ENCODE measurements at places on chromosomes 1 and 21. TPM values are rescaled to one million over a fixed set of nuclear protein-coding genes. Genes with fewer than 3 reads are reported as not detected.

DNA sequence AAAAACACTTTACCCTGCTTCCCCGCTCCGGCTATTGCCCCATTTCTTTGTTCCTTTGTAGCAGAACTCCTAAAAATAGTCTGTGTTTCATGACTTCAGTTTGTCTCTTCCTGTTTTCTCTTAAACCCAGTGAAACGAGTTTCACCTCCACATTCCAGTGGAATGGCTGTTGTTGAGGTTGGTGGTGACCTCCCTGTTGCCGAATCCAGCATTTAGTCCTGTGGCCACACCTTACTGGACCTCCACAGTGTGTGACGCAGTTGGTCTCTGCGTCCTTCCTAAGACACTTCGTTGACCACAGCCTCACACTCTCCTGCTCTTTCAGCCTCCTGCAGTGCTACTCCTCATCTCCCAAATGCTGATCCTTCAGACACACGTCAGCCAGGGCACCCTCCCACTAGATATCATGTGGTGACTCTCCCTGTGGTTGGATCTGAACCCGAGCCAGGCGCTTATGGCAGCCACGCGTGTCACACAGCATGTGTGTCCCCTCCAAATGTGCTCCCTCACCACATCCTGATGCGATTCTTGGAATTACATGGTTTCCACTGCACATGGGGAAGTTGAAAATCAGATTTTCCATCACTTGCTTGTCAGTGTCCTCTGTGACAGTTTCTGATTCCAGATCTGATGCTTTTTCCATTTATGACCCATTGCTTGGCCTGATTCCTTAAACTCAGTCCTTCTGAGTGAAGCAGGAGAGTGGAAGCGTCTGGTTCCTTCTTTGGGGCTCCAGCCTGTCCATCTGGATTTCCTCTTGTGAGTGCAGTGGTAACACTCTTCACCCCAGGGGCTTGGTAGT lies 99.1 kb upstream of the ARTN start:
- DNase-seq, result no peak

GRCh38 chr1:34684266-34684665 lies 70.6 kb upstream of the GJB5 start:
- DNase-seq, result no peak

CYP4A11 gene
- not detected for total RNA-seq

DNA sequence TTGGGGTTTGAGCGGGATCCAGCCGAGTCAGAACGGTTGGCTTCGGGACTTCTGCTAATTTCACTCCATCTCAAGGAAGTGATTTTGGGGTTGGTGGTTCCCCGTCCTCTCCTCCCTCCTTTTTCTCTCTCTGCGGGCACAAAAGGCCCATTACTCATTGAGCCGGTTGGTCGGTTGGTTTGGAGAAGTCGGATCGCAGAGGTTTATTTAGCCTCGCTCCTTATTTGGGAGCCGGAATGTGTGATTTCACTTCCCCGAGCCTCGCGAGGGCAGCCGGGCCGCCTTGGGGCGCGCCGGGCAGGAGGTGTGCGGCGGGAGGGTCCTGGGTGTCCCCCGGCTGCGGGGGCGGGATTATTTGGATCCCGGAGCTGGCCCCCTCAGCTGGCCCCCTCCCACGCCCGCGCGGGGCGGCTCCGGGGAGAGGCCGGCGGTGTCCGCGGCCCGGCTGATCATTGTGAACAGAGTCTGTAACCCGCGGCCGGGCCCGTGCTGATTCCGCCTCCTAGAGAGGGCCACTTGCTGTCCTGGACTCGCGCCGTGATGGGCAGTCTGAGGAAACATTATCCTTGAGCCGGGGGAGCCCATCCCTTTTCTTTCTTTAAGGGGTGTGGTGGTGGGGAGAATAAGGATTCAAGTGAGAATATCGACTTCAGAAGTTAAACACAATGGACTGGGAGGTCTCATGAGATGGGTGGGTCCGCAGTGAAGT lies 1.2 kb downstream of the MAPKAPK2 start:
- peak; percentile 23 for DNase-seq

- no peak for DNase-seq
Measured at GRCh38 chr1:8752411-8752810, 65.0 kb downstream of the RERE start.

DNA sequence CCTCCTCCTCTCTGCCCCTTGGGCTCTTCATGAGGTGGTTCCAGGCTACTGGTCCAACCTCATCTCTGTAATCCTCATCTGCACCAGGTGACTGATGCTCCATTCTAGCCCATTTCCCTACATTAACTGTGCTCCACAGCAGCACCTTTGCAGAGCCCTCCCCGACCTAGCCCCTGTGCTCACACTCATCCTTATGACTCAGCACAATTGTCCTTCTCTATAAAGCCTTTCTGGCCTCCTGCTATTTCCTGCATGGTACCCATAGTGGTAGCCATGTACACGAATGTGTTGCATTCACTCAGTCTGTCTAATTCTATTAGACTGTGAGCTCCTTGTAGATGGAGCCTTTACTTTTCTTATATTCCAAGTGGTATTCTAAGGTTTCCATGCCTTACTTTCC lies 339.0 kb downstream of the DISC1 start:
- no peak for DNase-seq

APP gene
- total RNA-seq, result 350 TPM

DNA sequence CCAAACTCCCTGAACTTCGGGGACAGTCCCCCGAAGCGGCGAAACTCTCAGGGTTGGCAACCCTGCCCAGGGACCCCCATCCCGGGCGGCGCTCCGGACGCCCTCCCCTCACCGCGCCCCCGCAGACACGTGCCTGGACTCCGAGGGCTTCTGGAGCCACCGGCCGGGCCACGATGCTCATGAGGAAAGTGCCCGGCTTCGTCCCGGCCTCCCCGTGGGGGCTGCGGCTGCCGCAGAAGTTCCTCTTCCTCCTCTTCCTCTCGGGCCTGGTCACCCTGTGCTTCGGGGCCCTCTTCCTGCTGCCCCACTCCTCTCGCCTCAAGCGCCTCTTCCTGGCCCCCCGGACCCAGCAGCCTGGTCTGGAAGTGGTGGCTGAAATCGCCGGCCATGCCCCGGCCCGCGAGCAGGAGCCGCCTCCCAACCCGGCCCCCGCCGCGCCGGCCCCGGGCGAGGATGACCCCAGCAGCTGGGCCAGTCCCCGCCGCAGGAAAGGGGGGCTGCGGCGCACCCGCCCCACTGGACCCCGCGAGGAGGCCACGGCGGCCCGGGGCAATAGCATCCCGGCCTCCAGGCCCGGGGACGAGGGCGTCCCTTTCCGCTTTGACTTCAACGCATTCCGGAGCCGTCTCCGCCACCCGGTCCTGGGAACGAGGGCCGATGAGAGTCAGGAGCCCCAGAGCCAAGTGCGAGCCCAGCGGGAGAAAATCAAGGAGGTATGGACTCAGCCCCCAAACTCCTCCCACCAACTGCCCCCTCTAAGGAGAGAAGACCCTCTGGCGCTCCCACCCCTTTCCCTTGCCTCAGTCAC lies 1.2 kb downstream of the MAN1C1 start:
- DNase-seq, result no peak

GRCh38 chr21:35081861-35082260 lies 32.8 kb upstream of the RUNX1 start:
- no peak for DNase-seq

DNA sequence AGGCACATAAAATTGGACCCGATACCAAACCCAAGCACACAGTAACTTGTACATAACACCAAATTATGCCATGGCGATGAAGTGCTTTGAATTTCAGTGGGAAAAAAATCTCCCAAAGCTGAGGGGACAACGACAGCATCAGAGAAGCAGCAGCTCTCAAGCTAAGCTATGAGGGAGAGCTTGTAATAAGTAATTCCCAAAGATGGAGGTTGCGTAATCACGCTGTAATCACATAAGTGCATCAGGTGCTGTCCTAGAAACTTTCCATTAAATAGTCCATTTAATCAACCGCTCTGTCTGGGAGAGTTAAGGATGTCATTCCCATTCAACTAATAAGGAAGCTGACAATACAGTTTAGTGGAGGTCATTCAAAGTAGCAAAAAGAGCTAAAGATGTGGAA lies 37.6 kb upstream of the KRTAP19-8 start:
- no peak for DNase-seq

- DNase-seq, result no peak
Measured at GRCh38 chr1:93633313-93633712, 48.3 kb downstream of the BCAR3 start.

TNNT2 gene
- total RNA-seq, result not detected

DNA sequence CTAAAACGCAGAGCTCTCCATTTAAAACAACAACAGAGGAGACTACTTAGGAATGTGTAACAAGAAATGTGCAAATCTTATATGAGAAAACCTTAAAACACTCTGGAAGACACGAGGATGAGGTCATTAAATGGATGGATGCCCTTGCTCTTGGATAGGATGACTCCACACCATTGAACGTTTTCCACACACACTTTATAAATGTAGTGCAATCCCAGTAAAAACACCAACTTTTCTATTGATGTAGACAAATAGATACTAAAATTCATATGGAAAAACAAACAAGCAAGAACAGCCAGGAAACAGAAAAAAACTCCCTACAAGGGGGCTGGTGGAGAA lies 18.4 kb upstream of the COL6A1 start:
- DNase-seq, result no peak

DNA sequence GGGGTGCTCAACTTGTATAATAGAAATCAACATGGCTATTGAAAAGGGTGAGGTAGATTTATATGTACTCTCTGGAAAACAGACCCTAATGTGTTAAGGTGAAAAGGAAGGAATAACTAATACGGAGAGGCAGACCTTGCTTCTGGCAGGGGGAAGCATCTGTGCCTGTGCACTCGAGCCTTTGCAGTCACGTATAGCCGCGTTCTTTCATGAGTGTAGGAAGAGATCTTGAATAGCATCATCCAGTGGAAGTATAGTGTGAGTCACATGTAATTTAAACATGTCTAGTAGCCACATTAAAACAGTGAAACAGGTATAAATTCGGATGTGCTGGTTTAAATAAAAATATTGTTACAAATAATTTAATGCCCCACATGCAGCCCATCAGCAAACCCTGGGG lies 3.0 kb downstream of the A3GALT2 start:
- no peak for DNase-seq

GRCh38 chr1:222204475-222204874 lies 343.4 kb downstream of the HHIPL2 start:
- DNase-seq, result no peak

- DNase-seq, result no peak
Measured at GRCh38 chr1:112169517-112169916, 180.0 kb upstream of the KCND3 start.

- DNase-seq, result no peak
Measured at GRCh38 chr1:203378556-203379245, 27.8 kb upstream of the FMOD start.

FBLIM1 gene
- total RNA-seq, result 641 TPM
